ENCODE measurements at places on chromosomes 7 and 10.
A peak's percentile ranks its signal among the peaks of the same experiment; 100 is the strongest.

DNA sequence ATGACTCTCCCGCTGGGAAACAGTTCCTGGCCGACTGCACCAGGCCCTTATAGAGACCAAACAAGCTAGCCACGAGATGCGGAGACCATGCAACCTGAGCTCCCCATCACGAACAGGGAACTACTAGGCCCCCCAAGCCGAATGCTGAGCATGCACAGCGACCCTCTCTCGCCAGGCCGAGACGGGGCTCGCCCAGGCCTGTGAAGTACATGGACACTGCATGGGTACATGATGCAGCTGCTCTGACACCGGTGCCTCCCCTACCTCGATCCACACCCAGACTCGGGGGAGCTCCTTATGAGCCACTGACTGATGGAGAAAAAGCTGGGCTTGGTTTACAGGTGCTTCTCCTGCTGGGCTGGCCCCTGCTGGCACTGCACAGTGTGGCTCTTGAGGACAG lies 72.2 kb upstream of the RHEB start:
- no peak for DNase-seq

GRCh38 chr7:70736715-70737460 lies 395.1 kb upstream of the GALNT17 start:
- DNase-seq, result no peak

GRCh38 chr7:132001146-132001545 lies 444.7 kb upstream of the PODXL start:
- DNase-seq, result no peak

GRCh38 chr7:73442903-73443500 lies 9.4 kb downstream of the FZD9 start:
- no peak for DNase-seq

DNA sequence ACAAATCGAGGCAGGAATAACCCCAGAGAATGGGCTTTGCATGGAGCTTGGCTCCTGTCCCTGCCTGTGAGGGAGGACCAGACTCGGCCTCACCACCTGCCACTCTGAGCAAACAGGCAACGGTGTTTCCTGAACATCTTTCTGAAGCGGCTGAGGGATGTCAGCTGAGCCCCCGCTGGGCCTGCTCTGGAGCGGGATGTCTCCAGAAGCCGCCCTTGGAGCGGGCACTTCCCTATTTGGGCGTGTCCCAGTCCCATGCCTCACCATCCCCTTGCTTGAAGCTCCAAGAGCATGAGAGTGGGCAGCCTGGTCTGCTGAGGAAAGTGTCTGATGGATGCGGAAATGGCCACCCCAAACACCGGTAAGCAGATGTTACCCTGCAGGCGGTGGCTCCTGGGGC lies 10.2 kb downstream of the ALKBH4 start:
- no peak for DNase-seq

DNA sequence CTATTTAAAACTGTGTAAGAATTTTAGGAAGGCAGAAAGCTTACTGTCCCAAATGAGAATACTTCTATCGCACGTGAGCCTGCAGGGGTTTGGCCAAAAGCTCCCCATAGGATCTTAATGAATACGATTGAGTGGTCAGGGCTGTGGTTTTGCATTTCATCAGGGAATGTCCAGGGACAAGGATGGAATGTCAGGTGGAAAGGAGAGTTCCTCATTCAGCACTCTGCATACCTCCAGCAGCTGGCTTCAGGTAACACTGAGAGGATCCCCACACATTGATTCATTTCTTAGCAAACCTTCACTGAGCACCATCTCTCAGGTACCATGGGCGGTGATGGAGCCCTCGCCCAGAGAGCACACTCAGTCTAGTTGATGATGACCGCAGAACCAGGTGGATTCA lies 27.2 kb downstream of the ANK3 start:
- DNase-seq, result no peak

DNA sequence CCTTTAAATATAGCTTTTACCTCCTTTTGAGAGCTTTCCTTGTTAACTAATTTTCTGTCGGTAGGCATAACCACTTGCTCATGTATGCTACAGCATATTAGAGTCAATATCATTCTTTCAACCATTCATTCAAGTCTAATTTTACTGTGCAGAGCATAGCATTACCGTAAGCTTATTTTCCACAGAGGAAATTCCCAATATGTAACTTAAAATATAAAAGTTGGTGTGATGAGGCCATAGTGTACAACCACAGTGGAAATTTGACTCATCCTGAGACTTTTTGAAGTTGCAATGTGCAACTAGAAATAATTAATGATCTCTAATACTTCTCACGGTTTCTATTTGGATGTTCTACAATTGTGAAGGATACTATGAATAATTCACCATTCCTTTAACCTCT lies 80.6 kb upstream of the KLF6 start:
- no peak for DNase-seq

GRCh38 chr7:99141841-99142726 lies 1.8 kb downstream of the SMURF1 start:
- DNase-seq, result peak; percentile 47

- DNase-seq, result no peak
These were observed 39.7 kb downstream of the OAT start for GRCh38 chr10:124378881-124379471.

- DNase-seq, result no peak
These were observed 30.0 kb upstream of the AP5Z1 start for GRCh38 chr7:4745265-4745919.

DNA sequence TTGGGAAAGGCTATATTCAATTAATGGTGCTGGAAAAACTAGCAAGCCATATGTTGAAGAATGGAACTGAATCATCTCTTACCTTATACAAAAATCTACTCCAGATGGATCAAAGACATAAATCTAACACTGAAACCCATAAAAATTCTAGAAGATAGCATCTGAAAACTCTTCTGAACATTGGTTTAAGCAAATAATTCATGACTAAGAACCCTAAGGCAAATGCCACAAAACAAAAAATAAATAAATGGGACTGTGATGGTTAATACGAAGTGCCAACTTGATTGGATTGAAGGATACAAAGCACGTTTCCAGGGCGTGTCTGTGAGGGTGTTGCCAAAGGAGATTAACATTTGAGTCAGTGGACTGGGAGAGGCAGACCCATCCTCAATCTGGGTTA lies 1130.0 kb downstream of the DNAJB9 start:
- no peak for DNase-seq

GRCh38 chr7:151592330-151592729 lies 72.6 kb upstream of the RHEB start:
- DNase-seq, result no peak

DNA sequence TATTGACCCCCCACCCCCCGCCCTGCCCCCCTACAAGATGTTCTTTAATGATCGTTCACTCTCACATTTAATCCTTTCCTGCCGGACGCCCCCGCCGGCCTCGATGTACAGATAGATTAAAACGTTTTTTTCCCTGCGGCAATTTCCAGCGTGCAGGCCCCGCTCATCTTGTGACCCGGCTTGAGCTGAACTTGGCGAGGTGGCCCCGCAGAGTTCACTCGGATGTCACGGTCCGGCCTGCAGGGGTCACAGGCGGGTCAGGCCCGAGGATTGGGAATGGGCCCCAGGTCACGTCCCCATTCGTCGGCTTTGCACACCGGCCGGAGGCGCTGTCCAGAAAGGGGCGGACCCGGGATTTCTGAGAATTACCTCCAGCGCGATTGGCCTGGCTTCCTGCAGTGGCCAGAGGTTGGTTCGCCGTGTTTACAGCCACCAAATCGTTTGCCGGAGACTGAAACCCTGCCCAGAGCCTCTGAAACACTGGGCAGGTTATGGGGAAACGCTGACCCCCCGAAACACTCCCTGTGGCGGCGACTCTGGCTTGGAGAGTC lies 1.9 kb upstream of the CYP26A1 start:
- DNase-seq, result no peak

DNA sequence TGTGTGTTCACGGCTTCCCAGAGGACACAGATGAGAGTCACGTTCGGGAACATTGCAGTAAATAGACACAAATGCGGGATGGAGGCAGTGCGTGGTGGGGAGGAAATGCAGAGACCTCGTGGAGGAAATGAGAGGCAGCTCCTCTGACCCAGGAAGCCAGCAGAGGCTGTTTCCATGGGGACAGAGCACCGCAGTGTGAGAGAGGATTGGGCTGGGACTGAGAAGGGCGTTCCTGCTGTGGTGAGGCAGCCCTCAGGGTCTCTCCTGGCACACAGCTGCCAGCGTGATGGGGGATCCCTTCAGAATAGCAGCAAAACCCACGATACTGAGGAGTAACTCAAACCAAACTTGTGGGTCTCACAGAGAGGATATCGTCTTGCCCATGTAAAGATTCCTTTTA lies 21.7 kb upstream of the BHLHA15 start:
- DNase-seq, result no peak

DNA sequence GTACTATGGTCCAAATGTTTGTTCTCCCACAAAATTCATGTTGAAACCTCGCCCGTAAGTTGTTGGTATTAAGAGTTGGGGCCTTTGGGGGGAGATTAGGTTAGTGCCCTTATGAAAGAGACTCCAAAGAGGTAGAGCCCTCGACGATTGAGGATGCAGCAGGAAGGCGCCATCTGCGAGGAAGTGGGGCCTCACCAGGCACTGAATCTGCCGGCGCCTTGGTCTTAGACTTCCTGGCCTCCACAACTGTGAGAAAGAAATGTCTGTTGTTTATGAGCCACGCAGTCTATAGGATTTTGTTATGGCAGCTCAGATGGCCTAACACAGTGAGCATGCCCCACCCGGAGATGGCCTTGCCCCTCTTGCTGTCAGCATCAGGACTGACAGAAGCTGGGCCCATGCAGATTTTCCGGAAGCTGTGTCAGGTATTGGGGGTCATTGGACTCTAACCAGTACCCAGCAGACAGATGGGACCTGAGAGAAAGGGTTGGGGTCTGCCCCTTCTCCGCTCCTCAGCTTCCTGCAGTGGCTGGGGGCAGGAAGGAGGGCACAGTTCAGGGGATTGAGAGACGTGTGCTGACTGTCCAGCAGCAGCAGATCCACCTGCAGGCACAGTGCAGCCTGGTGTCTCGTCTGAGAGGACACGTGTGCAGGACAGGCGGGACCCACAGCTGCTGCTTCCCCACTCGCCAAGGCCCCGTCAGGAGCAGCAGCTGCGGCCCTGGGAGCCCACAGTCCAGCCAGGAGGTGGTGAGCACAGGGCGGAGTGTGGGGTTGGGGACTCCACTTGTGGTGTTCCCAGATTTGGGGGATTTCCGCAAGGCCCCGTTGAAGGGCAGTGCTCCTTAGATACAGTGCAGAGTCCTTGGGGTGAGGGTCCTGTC lies 47.8 kb downstream of the MGMT start:
- no peak for DNase-seq

DNA sequence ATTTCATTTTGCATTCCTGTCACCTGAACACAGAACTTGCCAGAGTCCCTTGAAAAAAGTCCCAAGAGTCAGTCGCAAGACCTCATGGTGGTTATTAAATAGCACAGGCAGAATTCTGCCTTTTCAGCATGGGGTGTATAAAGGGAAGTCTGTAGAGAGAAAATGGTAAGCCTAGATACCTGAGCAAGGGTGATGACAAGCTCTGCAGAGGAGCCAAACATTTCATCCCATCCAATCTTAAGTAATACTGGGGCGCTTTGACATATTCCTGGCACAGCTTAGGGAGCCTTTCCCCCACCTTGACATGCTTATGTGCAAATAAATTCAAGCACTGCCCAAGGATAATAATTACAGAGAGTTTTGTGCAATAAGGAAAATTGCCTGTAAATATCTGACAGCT lies 213.0 kb downstream of the INHBA start:
- DNase-seq, result no peak

DNA sequence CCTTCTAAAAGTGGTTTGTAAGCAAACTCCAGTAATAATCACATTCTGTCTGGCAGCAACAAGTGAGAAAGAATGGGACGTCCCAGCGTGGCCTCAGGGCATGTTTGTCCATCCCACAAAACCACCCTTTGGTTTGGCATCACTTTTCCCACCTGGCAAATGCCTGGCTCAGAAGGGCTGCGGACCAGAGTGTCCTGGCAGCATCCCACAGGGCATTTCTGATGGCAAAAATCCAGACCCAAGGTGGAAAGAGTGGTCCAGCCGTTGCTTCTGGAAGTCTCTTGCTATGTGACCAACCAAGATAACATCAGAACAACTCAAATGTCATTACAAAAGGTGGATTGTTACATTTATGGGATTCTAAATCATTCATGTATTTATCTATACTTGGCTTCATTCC lies 174.4 kb downstream of the CREB5 start:
- no peak for DNase-seq

- no peak for DNase-seq
These were observed 6.4 kb downstream of the ATE1 start for GRCh38 chr10:121921238-121921931.

GRCh38 chr10:104779701-104780100 lies 138.6 kb downstream of the SORCS3 start:
- no peak for DNase-seq

DNA sequence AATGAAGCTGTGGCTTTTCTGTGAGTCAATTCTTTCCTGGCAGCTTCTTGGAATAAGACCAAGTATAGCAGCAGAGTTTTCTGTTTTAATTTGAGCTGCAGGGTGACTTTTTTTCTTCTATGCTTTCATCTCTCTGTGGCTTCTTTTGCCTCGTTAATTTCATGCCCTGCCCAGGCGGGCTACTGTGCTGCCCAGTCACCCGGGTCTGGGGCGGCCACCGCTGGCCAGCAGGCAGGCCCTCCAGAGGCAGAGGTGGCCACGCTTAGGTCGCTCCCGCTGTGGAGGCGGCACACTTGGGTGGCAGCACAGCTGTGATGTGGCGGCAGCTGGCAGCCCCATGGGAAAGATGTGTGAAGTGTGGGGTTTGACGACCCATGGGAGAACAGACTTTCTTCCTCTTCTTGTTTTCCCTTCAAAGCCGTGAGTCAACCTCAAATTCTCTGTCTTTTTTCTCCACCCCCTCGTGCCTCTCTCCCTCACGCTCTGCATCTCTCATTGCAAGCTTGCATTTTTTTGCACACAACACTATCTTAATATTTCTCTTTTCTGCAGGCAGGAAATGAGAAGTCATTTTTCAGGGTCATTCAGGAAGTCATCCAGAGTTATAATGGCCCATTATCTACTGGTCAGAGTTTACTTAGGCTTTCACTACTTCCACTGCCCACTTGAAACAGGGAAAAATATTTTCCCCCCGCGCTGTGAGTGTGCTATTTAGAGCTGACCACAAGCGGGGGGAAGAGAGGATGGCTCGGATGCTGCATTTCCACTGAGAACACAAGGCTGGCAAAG lies 67.8 kb downstream of the EGFR start:
- peak; percentile 13 for DNase-seq

DNA sequence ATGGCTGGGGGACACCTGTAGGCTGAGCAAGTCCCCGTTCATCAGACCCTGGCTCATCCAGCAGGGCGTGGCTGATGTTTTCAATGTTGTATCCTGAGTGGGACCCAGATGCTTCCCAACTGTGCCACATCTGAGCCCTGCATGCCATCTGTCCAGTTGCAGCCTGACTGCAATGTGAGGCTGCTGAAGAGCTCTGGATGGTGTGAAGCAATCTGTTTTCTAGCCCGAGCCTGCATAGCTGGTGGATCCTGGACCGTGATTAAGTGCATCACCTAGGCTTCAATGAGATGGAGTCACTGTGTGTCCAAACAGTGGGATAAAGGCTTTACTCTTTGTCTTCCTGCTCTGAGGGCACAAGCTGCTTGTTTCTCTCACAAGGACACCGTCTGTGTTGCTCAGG lies 99.8 kb downstream of the TCF7L2 start:
- no peak for DNase-seq
